ENCODE measurements at places on chromosomes 5 and 9. TPM values are rescaled to one million over a fixed set of nuclear protein-coding genes. Genes with fewer than 3 reads are reported as not detected.

DNA sequence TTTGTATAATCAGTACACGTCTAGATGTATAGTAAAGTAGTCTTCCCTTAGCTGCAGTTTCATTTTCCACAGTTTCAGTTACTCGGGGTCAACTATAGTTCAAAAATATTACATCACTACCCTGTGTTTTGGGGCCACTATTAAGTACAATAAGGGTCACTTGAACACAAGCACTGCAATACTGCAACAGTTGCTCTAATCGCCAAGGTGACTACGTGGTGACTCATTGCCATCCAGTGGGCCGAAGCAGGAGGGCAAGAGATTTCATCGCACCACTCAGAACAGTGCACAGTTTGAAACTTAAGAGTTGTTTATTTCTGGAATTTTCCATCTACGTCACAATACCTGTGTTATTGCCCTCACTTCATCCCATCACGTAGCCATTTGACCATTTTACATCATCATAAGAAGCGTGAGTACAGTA lies at the start of gene ARL14EPL:
TSS of gene ARL14EPL (plus strand) at position 379 of the 424 bp plus-strand sequence. CDS start 18,994 bp downstream, outside the sequence.
- peak; percentile 99 for ATAC-seq

Gene ACSL6
- 1.6 TPM for total RNA-seq

Gene QRFP
- 0.63 TPM for total RNA-seq

Gene PCDHGC5
- 1.1 TPM for total RNA-seq

Measured in motor neuron (in vitro differentiated cells).